Large intestine (tissue), 12 donors: ENCODE measurements at places on chromosomes 3 and 15. TPM values are rescaled to one million over a fixed set of nuclear protein-coding genes. Genes with fewer than 3 reads are reported as not detected.

Gene MEX3B
- polyA plus RNA-seq = 5.9 TPM

Gene MME
- 307 TPM for polyA plus RNA-seq

DNA sequence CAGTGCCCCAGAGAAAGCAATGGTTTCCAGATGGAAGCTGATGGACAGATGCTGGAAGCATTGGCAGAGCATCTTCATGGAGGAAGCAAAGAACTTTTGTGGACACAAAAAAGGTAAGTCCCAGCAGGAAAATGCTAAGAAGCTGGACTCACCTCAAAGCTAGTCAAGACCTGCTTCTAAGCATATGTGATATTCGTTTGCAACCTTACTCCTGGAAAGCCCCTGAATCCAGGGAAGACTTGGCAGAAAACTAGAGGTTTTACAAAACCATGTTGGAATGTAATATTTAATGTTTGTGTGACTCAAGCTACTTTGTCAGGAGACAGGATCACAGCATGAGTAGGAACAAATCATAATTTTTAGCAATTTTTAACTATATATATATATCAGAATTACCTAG is 288.2 kb downstream of the BCHE start:
- no peak overlapping the region for H3K4me3 ChIP-seq
- H3K27me3 ChIP-seq = no peaks in the 10 kb centered on the region
- no peak overlapping the region for H3K27ac ChIP-seq
- no peak for DNase-seq

GRCh38 chr3:102259663-102260062 is 175.2 kb upstream of the ZPLD1 start:
- no peak overlapping the region for H3K27ac ChIP-seq
- no peak for DNase-seq
- H3K27me3 ChIP-seq = no peaks in the 10 kb centered on the region

GRCh38 chr15:97806766-97807165 is 153.7 kb upstream of the ARRDC4 start:
- DNase-seq = no peak
- H3K27ac ChIP-seq = no peak overlapping the region
- no peaks in the 10 kb centered on the region for H3K4me1 ChIP-seq
- H3K4me3 ChIP-seq = no peak overlapping the region
- H3K27me3 ChIP-seq = no peaks in the 10 kb centered on the region

DNA sequence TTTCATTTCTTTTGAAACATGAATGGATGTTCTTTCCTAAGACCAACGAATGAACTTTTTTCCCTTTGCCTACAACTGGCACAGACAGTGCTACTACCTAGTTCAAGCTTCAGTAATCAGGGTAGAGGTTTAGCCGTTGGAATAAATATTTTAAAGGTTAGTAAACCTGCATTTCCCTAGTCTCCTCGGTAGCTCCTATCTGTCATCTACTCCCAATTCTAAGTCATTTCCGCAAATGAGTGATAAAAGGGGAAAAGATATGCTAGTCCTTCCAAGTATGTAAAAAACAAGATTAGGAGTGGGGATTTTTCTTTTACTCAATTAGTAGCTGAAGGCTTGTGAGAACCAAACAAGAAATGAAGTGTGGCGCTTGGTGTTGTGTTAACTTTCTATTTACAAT is 15.2 kb downstream of the SLTM start:
- peaks cover 33% of the 10 kb centered on the region for H3K36me3 ChIP-seq
- H3K4me1 ChIP-seq = no peaks in the 10 kb centered on the region
- no peak overlapping the region for H3K27ac ChIP-seq
- DNase-seq = no peak
- no peak overlapping the region for H3K4me3 ChIP-seq
